ENCODE measurements at places on chromosomes 16 and 17.

DNA sequence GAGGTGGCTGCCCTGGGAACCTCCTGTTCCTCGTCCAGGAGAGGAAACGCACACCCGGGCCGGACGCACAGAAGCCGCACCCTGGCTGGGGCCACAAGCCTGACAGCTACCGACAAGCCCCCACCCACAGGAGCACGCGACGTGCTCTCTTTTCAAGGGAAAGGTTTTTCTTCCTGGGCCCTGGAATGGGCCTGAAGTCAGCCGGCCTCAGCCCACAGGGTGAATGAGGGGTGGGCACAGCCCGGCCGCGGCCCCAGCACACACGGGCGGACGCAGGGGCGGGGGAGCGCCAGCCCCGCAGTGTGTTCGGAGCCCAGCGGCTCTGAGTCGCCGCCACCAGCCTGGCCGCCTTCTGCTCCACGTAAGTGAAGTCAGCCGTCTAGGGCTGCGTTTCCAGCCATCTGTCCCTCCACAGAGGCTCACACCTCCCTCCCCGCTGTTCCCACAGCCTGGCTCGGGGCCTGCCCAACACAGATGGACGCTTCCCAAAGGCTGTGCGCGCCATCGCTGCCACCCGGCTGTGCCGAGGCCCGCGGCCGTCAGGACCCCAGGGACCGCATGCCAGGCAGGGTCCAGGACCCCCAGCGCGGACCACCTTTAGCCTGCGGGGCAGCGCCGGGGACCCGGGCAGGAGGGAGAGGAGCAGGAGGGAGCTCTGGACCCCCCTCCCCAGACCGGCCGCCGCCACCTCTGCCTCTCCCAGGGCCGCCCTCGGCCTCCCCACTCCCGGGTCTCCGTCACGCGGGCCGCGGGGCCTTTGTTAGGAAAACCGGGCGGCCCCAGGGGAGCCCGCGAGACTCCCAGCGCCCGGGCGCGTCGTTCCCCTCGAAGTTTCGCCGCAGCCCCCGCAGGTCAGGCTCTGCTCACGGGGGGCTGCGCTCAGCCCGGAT is 36.8 kb downstream of the CBFA2T3 start:
- no peak for DNase-seq

GRCh38 chr17:630801-631200 is 83.8 kb downstream of the VPS53 start:
- DNase-seq: no peak

DNA sequence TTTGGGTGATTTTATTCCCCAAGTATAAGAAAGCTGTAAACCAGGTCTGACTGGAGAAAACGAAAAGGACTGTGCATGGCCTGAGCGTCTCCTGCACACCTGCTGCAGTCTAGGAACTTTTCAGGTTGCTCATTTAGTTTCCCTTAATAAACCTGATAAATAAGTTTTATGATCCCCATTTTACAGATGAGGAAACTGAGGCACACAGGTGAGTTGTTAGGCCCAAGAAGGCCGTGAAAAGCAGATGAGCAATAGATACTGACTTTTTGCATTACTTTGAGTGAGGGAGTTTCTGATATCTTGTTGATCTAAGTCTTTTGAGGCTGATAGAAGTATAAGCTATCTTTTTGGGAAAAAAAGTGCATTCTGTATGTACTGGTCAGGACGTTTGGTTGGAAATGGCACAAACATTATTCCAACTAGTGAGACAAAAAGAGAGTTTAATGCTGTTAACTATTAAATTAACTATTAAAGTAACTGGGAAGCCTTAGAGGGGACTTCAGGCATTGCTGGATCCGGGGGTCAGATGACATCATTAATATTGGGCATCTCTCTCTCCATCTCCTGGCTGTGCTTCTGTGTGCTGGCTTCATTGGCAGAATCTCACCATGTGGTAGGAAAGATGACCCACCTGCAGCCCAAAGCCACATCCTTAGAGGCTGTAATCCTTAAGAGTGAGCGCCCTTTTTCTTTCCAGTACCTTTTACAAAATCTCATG is 163.4 kb downstream of the CMIP start:
- DNase-seq: no peak

GRCh38 chr16:88504489-88505404 is 51.7 kb downstream of the ZFPM1 start:
- no peak for DNase-seq

DNA sequence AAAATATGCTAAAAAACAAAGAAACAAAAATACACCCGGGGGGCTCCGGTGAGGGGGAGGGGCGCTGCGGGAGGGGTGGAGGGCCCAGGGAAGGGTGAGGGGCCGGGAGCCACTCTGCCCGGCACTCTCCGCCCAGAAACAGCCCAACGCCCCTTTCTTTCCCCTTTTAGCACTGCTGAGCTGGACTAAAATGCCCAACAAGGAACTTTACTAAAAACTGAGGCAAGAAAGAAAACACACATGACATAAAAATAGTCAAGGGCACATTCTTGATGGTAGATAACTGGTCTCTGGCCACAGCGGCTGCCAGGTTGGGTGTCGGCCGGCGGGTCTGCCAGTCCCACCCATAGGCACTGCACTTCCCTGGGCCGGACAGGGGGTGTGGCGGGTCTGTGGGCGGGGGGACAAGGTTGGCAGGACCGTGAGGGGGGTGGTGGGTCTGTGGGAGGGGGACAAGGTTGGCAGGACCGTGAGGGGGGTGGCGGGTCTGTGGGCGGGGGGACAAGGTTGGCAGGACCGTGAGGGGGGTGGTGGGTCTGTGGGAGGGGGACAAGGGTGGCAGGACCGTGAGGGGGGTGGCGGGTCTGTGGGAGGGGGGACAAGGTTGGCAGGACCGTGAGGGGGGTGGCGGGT is 20.9 kb downstream of the METRNL start:
- DNase-seq: no peak

Measured in astrocyte of the cerebellum (primary cell).